Ascending aorta (tissue), 2 donors: ENCODE measurements at places on chromosomes 12 and 14. TPM values are rescaled to one million over a fixed set of nuclear protein-coding genes. Genes with fewer than 3 reads are reported as not detected.

DNA sequence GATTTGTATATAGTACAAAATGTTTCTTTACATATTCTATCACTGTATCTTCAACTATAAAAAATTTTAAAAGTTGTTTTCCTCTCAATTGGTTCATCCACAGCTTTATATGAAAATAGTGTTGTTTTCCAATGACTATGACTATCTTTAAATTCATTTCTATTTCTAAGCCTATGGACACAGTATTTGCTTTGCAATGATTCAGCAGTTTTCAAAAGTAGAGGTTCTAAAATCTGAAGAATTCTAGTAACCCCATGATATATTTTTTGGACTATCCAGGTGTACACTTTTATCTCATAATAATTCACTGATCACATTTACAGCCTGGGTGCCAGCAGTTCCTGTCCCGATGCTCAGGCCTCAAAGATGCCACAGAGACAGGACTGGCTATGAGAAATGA lies 118.4 kb upstream of the PTPRR start:
- no peak for DNase-seq

GRCh38 chr12:11427341-11427740 lies 32.0 kb upstream of the PRB2 start:
- DNase-seq = no peak

- no peak for DNase-seq
These were observed 9.1 kb downstream of the CAMKK2 start for GRCh38 chr12:121287267-121287954.

The SYCP3 gene
- total RNA-seq = not detected
